ENCODE measurements at places on chromosomes 7 and 10. TPM values are rescaled to one million over a fixed set of nuclear protein-coding genes. Genes with fewer than 3 reads are reported as not detected.
A peak's percentile ranks its signal among the peaks of the same experiment; 100 is the strongest.

The MYO3A gene
- 0.04 TPM for total RNA-seq

The BLNK gene
- total RNA-seq, result 1.4 TPM

The SH2D4B gene
- not detected for total RNA-seq

DNA sequence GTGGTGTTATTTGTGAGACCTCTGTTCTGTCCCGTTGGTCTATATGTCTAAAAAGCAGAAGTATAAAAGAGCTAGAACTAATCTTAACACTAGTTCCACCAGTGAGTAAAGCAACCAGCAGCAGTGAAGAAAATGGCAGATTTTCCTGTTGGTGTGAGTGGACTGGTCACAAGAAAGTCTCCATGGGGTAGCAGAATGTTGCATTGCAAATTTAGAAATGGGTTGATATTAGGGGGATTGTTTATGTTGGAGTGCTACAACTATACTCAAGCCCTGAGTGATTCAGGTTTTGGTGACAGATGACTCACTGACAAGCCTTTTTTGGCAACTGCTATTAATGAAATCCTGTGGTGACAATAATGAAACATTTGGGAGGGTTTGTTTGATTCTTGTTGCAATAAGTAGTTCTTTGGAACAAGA is 5.6 kb downstream of the AVL9 start:
- no peak for DNase-seq

- no peak for DNase-seq
These were observed 99.8 kb downstream of the KMT2C start for GRCh38 chr7:152335900-152336571.

- no peak for DNase-seq
These were observed 479.6 kb downstream of the GATA3 start for GRCh38 chr10:8534096-8534495.

DNA sequence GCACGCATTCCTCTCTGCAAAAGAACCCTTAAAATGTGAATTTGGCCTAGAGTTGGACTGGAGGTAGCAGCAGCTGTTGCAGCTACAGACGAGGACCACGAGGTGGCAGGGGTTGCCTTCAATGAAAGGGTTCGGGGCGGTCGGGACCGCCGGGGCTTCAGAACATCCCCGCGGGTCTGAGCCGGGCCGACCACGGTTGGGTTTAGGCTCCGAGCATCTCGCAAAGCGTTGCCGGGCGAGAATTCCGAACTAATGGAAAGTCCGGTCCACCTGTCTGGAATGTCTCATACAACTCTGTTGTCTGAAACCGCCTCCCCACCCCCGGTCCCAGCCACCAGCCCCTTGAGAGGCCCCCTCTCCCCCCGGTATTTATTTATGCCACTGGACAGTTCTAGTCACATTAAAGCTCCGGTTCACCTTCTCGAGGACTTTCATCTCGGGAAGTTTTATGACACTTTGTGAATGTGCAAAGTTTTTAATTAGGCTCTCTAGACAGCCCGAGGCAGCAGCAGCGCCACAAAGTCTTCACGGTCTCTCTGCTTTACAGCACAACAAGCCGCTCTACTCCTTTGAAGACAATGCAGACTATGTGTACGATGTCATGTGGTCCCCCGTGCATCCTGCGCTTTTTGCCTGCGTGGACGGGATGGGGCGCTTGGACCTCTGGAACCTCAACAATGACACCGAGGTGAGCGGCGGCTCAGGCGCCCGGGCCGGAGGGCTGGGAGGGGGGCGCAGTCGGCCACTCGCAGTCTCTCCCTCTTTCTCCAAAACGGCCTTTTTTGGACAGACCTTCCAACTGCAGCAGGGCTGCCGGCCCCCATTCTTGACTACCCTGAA is 246.2 kb downstream of the SLC25A13 start:
- DNase-seq, result peak; percentile 69

DNA sequence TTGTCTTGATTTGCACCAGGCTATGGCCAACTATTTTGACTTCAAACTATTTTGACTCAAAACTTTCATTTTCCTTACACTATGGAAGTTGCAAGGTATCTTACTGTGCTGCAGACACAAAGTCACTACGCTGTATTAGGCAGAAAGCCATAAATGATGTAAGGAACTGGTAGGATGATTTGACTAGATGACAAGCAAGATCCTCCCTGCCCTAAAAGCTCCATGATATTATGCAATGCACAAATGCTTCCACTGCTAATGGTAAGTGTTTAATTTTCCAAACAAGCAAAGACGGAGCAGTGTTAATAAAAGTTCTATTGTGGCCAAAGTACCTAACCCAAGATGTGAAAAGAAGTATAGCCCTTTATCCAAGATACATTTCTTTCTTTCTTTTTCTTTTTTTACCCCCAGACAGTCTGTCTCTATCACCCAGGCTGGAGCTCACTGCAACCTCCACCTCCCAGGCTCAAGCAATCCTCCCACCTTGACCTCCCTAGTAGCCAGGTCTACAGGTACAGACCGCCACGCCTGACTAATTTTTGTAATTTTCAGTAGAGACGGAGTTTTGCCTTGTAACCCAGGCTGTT is 98.2 kb downstream of the ANK3 start:
- DNase-seq, result no peak

- DNase-seq, result no peak
These were observed 117.8 kb downstream of the EPC1 start for GRCh38 chr10:32229170-32229569.

DNA sequence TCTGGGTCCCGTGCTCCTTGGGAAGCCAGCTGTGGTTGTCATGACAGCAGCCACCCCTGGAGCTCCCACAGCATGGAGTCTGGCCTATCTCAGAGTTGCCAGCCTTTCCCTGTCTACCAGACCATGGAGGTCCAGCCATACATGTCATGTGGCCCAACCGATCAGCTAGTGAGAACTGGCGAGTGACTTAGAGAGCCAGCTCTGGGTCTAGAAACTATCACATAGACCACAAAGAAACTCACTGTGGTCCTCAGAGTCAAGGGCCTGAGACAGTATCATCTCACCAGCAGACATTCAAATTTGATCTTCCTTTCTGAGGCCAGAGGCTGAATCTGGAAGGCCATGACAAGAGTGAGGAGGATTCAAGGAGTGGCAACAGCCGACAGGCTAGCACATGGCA is 223.3 kb upstream of the GPR26 start:
- no peak for DNase-seq

DNA sequence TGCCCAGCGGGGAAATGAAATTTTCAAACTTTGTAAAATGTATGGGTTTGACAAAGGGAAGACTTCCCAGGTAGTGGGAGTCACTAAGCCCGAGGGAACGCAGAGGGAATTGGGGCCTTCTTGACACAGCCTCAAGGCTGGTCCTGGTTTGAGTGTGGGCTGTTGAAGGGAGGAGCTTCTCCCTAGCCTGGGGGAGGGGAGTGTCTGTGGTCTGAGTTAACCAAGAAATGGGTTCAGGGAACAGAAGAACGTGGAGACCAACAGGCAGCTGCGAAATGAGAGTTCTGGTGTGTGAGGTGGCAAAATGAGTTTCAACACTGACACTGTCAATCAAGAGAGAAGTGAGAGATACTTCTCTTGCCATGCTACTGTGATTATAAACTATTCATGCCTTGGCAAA is 32.7 kb upstream of the BAMBI start:
- no peak for DNase-seq

GRCh38 chr10:123134343-123134914 is 1.3 kb upstream of the HMX3 start:
- DNase-seq, result no peak

DNA sequence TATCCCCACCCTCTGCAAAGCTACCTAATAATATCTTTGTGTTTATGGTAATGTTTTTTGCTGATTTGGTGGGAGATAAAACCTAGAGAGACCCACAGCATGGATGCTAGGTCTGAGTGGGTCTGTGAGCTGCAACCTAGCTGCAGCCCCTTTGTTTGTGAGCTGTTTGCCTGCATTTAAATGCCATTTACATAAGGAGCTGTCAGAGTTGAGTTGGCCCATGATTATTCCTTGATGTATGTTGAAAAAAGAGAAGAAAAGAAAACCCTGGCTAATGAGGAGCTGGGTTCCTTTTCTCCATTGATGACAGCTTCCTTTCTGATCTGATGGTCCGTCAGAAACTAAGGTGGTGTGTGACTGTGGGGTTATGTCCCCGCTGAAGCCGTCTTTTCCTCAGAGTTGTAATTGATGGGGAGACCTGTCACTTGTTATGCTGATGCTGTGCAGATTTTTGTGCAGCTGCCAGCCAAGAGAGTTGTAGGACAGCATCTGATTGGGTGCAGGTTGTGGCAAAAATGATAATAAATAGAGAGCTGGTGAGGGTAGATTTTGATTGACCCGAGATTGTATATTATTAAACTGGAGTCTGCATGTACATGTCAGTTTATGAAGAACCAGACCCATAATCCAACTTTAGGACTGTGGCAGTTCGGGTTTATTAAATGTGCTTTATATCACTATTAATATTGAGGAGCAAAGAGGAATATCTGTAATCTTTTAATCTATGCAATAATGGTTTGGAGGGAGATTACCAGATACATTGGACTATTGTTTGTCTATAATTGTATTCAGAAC is 219.8 kb downstream of the AUTS2 start:
- DNase-seq, result no peak

Measured in psoas muscle (tissue), 8 donors.